Omental fat pad (tissue), 4 donors: ENCODE measurements at places on chromosomes 1 and 21. TPM values are rescaled to one million over a fixed set of nuclear protein-coding genes. Genes with fewer than 3 reads are reported as not detected.

PCSK9 gene
- 0.95 TPM for total RNA-seq

RGS16 gene
- total RNA-seq, result 18.7 TPM

RNF223 gene
- not detected for total RNA-seq

KCNN3 gene
- 0.24 TPM for total RNA-seq

CLDN8 gene
- total RNA-seq, result not detected

CSMD2 gene
- total RNA-seq, result 3.8 TPM

OXCT2 gene
- 0.24 TPM for total RNA-seq

MTMR11 gene
- total RNA-seq, result 4.8 TPM

TFF1 gene
- not detected for total RNA-seq

JUN gene
- 396 TPM for total RNA-seq

KRTAP19-1 gene
- total RNA-seq, result not detected

RAD54L gene
- total RNA-seq, result not detected

CTSE gene
- not detected for total RNA-seq

THBS3 gene
- 27.8 TPM for total RNA-seq

HTR6 gene
- not detected for total RNA-seq

VCAM1 gene
- total RNA-seq, result 54.2 TPM

CHIA gene
- total RNA-seq, result 3.5 TPM

PLA2G2A gene
- 718 TPM for total RNA-seq

SLC5A9 gene
- not detected for total RNA-seq

GNG12 gene
- 77.0 TPM for total RNA-seq

SLC16A4 gene
- total RNA-seq, result 9.7 TPM

TMCO4 gene
- total RNA-seq, result 26.6 TPM

PLOD1 gene
- total RNA-seq, result 74.9 TPM

CADM3 gene
- total RNA-seq, result 12.9 TPM

SLAMF9 gene
- not detected for total RNA-seq

TCHHL1 gene
- not detected for total RNA-seq

PDZK1IP1 gene
- 131 TPM for total RNA-seq

SLC6A17 gene
- total RNA-seq, result 0.06 TPM

TFF2 gene
- not detected for total RNA-seq

TNFSF18 gene
- not detected for total RNA-seq

CFHR2 gene
- not detected for total RNA-seq

ZNF436 gene
- 24.0 TPM for total RNA-seq

SPATA45 gene
- not detected for total RNA-seq

AMY2A gene
- not detected for total RNA-seq

FABP3 gene
- 4.9 TPM for total RNA-seq

KCTD3 gene
- total RNA-seq, result 43.9 TPM

RHBG gene
- not detected for total RNA-seq

PRKAA2 gene
- total RNA-seq, result 1.8 TPM

CC2D1B gene
- 23.8 TPM for total RNA-seq

TMEM52 gene
- 2.5 TPM for total RNA-seq

CA6 gene
- not detected for total RNA-seq

ADORA3 gene
- 19.5 TPM for total RNA-seq

KLHDC9 gene
- 0.60 TPM for total RNA-seq

AMY1A gene
- total RNA-seq, result not detected

GPR52 gene
- total RNA-seq, result 5.2 TPM

LHX8 gene
- total RNA-seq, result not detected

NUP210L gene
- not detected for total RNA-seq

CCT8 gene
- total RNA-seq, result 123 TPM
